ENCODE measurements at places on chromosomes 16 and 17.

DNA sequence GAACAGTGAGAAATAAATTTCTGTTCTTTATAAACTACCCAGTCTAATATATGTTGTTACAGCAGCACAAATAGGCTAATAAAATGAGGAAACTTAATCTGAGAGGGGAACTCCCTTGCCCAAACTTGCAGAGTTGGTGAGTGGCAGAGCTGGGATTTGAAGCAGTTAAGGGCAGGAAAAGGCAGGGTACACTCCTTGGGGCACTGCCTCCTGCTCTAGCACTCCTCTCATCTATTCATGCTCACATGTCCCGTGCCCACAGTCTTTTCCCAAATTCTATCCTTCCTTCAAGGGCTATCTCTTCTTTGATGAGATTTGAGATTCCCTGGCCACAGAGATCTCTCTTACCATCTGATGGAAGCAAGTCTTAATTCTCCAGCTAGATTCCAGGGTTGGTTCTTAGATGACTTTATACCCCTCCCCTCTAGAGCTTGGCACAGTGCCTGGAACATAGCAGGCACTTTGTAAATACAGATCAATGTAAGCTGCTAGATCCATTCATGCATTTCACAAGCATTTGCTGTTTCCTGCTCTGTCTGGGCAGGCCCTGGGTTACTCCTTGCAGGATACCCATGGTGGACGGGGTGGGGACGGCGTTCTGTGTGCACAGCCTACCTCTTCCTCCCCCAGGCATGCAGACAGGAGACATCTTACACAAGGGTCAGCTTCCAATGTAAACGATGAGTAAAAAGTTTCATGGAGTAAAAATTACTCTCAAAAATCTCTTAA is 39.2 kb upstream of the ABCC12 start:
- no peak for DNase-seq

- no peak for DNase-seq
Measured at GRCh38 chr17:77863814-77864161, 94.7 kb upstream of the TNRC6C start.

DNA sequence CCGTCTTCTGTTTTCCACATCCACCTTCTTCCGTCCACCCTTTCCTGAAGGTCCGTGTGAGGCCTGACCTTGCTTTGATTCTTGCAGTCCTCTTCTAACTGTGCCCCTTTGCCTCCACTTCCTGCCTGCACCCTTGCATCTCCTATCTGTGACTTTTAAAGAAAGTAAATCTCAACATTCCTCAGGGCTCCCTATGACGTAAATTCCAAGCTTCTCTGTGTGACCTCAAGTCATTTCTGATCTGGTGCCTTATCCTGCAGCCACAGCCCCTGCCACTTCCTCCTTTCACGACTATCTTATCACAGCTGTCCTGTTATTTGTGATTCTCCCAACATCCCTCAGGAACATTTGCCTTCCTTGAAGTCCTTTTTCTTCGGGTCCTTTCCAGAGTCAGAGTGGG is 520.5 kb downstream of the CDH13 start:
- no peak for DNase-seq

- DNase-seq, result no peak
Measured at GRCh38 chr16:3908951-3909437, 28.5 kb upstream of the CREBBP start.

DNA sequence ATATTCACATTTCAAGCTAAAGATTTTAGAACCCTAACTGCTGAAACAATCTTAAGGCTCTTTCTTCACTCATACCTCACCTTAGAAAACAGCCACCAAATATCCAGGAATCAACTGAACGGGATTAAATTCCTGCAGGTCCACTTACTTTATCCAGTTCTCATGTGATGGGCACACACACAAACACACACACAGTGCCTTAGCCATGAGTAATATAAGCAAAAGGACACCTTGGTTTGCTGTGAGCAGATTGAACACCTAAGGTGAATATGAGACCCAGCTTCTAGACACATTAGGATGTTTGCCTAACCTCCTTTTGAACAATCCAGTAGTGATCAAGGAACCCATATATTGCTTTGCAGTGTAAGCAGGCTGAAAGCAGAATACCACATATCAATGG is 81.5 kb downstream of the TUBD1 start:
- DNase-seq, result no peak

GRCh38 chr16:67719778-67720144 is 645 bp upstream of the GFOD2 start:
- DNase-seq, result no peak

DNA sequence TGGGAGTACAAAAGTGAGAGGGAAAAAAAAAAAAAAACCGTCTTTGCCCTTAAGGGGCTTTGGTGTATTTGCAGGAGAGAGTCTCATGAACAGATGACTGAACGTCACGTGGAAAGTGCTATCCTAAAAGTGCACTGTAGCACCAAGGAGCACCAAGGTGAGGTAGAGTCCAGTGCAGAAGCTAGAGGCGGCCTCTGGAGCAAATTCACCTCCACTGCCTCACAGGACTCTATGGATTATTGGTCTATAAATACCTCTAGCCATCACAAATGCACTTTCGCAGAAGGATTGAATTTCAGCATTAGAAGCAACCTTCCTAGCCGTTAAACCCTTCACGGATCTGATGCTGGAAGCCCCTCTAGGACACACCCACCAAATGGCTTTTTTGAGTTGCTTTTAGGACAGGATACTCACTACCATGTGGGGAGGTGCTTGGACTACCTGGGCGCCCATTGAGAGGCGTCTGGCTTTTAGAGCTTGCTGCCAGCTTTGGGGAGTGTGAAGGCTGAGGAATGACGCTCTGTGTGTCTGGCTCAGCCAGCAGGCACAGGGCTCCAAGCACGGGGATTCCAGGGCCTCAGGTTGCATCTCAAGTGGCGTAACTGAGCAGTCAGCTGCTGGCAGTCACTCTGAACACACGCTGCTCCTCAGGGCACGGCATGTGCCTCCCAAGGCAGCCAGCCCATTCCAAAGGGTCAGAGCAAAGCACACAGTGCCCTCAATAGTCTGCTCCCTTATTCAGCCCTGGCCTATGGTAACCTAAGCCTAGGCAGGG is 52.7 kb downstream of the CDRT4 start:
- DNase-seq, result no peak

GRCh38 chr16:49484451-49484849 is 110.8 kb downstream of the C16orf78 start:
- no peak for DNase-seq

GRCh38 chr17:37212179-37212578 is 163.6 kb upstream of the C17orf78 start:
- no peak for DNase-seq

- DNase-seq, result no peak
Measured at GRCh38 chr17:13634021-13634420, 32.3 kb upstream of the HS3ST3A1 start.

DNA sequence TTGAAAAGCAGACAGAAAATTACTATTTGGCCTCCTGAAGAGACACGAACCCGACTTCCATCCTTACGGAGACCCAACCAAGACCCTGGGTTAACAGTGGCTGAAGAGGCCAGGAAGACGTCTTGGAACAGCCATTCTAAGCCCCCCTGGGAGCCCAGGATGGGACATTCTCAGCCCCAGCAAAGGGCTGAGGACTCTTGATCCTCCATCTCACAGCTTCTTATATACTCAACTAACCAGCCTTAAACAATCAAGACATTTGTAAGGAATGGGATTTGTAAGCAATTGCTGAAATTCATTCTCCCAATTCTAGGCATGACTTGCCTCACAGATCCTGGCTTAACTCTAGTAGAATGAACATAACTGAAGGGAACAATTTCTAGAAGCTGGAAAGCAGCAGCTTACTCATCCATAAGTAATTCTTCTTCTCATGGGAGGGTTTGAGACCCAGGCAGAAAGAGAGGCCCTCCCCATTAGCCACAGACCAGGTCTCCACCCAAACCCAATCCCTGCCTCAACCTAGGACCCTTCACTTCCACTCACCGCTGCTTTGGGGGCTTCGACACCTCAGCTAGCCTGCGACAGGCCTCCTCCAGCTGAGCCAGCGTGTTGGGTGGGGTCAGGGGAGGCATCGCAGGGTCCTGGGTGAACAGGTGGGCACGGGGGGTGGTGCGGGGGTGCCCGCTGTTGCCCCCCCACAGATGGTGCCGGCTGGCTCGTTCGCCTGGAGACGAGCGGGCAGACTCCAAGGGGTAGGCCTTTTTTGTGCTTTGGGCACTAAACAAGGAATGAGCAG is 25.5 kb downstream of the AXIN2 start:
- DNase-seq, result no peak

DNA sequence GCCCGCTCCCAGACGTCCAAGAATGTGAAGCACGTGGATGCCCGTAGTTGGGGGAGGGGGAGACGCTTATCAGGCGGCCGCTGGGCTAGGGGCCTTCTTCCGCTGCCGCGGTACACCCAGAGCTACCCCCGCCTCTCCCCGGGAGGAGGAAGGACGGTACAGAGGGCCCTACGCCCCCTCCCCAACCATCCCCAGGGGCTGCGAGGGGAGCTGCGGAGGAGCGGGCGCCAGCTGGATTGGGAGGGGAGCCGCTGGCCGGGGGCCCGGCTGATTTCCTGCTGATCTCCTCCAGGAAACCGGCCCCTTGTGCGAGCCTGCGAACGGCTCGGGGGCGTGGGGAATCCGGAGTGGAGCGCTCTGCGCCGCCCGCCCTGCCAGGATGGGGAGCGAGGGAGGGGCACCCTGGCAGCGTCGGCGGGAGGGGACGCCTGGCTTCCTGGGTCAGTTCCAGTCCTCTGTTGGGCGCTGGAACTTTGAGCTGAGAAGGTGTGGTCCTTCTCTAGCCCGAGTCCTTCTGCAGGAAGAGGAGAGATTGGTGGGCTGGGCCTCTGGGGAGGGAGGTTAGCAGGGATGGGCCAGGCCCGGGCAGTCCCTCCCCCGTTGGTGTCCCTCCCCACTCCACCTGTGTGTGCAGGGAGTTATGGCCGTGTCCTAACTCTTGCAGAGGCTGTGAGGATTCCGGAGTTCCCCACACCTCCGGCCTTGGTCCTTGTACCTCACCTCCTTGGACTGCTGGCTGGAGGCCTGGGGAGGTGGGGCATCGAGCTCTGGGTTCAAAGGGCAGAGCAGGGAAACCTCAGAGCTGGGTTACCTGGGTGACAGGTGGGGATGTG is 19.2 kb downstream of the GJD3 start:
- DNase-seq, result no peak

DNA sequence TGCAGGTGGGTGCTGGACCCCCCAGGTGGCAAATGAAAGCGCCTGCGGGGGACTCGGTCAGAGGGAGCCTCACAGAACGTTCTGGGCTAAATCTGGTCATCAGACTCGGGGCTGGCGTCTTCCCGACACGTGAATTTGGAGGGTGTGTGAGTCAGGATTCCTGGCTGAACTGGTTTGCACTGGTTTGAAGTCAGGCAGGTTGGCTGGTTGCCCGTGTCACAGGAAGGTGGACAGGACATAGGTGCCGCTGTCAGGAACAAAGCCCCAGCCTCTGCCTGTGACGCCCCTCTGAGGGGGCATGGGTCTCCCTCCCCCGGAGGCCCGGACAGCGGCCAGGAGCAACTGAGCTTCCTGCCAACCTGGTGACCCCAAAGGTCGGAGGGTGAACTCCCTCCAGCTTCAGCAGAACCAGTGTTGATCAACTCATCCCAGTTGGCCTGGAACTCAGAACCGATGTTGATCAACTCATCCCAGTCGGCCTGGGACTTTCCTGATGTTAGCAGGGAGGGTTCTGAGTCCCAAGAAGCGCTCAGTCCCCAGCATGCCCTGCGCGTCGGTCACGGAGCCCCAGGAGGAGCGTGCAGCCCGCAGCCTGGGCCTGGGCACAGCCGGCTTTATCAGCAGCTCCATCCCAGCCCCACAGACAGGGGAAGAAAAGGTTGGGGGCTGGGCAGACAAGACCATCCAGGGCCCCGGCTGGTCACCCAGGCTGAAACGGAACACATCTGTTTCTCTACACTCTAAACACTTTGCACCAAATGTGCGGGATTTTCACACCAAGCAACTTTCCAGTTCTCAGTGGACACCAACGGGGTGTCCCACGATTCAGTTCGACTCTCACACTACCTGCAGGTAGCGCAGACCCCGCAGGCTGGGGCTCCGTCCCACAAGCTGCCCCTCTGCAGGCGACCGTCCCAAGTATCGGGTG is 14.4 kb upstream of the METRNL start:
- no peak for DNase-seq

- no peak for DNase-seq
Measured at GRCh38 chr16:70520612-70521297, 2.6 kb downstream of the COG4 start.

DNA sequence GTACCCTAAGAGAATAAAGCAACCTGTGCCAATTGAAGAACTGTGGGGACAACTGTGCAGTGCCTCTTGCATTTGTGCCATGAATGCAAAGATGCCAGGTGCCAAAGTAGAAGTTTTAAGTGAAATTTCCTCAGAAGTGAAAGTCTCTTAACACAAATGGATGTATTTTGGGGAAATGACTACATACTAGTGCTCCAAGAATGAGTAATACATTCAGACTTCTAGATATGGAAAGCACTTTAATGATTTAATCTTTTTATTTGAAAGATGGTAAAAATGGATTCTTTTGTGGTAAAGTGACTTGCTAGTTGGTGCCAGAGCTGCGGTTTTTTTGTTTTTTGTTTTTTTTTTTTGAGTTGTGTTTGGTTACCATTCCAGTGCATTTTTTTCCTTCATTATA is 15.0 kb downstream of the UTP18 start:
- no peak for DNase-seq
